H1 (cell line): ENCODE measurements at places on chromosomes 5 and 9.

GRCh38 chr5:84373506-84373905 is 11.2 kb downstream of the EDIL3 start:
- DNase-seq = no peak

- DNase-seq = no peak
Measured at GRCh38 chr5:106085136-106085535, 1585.6 kb downstream of the EFNA5 start.

GRCh38 chr5:23677996-23678395 is 170.6 kb downstream of the PRDM9 start:
- DNase-seq = no peak

DNA sequence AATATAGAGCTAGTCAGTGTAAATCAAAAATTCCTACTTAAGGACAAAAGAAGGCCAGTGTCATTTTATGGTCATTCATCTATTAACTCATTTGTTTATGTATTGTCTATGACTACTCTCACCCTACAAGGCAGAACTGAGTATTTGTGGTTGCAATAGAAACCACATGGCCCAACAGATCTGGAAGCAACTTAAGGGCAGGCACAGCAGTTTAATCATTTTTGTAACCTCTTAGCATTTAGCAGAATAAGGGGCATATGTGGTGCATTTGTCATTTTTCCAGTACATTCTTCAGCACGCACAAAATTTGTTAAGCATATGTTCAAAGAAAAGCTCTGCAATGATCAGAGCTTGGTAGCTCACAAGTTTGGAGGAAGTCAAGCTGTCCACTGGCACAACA is 1.1 kb downstream of the FKBP15 start:
- DNase-seq = no peak

DNA sequence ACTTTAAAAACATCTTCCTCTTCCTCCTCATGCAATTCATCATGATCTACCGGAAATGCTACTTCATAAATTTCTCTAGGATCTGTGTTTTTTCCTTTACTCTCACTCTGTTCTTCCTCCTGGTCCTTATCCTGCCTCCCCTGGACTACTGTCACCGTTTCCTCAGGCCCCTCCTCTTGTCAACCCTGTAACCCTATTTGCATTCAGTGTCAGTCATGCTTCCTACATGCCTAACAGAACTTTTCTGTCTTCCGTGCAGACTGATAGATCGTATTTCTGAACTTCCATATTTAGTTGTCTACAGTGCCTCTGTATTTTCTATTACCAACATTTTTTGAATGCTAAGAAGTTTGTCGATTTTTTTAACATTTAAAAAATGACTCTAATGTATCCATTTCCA is 27.3 kb downstream of the HTR4 start:
- DNase-seq = no peak

DNA sequence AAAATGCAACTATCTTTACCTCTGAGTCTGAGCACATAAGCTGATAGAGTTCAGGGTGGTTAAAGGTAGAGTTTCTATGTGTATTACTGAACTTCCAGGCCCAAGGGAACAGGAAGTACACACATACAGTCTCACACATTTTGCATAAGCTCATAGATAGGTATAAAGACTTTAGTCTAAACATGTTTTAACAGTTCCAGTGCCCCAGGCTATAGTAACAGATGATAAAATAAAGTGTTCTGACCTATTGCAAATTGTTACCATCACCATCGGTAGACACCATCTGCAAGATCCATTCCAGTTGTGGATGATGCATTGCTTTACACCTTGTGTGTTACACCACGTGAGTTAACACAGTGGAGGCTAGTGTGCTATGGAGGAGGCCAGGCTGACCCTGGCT is 95.8 kb downstream of the TMEM174 start:
- no peak for DNase-seq

- DNase-seq = no peak
Measured at GRCh38 chr5:127585661-127586060, 63.2 kb upstream of the CTXN3 start.

DNA sequence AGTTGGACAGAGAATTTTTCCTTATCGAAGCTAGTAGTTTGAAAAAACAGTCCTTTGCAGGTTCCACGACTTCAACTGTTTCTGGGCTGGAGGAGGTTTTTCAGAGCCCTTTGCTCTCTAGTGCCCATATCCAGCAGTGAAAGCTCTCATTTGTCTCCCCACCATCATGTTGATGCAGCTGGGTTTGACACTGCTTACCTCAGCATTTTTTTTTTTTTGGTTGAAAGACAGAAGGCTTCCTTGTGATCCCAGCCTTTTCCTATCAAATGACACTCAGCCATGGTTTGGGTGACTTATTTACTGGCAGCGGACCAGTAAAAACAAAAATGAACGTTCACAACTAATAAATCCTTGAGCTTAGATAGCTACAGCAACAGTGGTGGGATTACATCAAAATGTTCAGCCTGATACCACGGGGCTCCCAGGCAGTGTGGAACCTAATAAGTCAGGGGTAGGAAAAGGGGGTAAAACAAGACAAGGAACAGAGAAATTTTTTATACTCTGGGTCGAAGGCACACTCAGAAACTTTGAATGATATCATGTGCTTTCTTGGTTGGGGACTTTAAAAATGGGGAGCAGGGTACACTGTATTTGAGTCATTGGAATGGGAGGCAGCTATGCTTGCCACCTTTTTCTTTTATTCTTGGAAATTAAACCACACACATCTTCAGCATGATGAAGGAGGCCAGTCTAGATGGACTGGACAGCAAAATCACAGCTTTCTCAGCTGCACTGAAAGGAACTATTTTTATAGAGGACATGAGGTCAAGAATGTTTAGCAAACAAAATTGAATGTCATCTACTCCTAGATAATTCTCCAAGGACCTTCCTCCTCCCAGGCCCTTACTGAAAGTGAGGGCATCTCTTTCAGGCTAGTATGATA is 308.9 kb upstream of the MPDZ start:
- no peak for DNase-seq

- peak; percentile 67 for DNase-seq
Measured at GRCh38 chr5:122078116-122079110, at the start of gene LOX. TSS of gene LOX (minus strand) at chr5:122078259. CDS start at chr5:122077985, 274 bp downstream.

GRCh38 chr5:157350939-157351801 is 85.2 kb downstream of the CYFIP2 start:
- no peak for DNase-seq

- DNase-seq = no peak
Measured at GRCh38 chr9:108530141-108530540, 325.6 kb downstream of the ACTL7B start.

DNA sequence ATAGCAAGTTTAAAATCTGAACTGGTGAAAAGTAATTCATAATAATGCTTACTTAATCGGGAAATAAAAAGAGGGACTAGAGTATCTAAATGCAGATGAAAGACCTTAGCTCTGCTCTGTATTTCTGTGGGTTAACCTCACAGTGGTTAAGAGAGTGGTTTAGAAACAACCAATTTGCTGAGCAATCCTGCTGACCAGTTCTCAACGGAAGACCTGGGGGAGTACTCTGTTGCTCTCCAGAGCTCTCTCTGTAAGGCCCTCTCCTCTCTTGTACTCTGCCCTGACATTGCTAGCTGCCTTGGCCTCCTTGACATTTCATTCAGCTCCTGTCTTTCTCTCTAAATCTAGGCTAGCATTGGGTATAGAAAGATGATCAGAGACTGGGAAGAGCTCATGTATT is 1186.6 kb upstream of the SEMA6A start:
- no peak for DNase-seq

DNA sequence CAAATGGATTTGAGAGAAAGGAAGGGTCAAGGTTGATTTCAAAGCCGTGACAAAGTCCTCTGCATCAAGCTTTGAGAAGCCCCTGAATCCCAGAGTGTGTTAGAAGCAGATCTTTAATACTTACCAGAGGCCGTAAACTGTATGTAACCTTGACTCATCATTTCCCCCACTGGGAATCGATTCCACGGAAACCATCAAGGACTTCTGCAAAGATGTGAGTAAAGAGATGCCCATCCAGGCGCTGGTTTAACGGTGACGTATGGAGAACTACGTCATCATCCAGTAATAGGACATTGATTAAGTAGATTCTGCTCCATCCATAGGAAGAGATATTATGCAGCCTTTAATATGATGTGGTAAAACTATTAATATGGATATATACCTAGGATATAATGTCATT is 1.6 kb downstream of the RNF183 start:
- DNase-seq = no peak

GRCh38 chr5:51411921-51412325 is 28.7 kb downstream of the ISL1 start:
- no peak for DNase-seq

DNA sequence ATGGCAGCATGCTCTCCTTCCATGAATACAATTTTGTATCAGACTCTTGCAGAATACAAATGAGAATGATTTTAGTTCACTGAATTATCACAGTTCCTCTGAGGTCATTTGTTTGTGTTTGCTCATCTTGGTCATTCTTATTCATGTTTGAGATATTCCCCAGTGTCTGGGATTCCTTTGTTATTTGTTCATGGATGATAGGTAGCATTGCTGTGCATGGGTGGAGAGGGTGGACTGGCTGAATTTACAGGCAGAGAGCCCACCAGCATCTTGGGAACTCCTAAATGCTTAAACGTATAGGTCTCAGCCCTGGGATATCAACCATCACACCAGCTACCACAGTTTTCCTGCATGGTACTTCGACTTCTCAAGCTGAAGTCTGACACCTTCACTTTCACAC is 459.8 kb downstream of the CCDC171 start:
- no peak for DNase-seq

DNA sequence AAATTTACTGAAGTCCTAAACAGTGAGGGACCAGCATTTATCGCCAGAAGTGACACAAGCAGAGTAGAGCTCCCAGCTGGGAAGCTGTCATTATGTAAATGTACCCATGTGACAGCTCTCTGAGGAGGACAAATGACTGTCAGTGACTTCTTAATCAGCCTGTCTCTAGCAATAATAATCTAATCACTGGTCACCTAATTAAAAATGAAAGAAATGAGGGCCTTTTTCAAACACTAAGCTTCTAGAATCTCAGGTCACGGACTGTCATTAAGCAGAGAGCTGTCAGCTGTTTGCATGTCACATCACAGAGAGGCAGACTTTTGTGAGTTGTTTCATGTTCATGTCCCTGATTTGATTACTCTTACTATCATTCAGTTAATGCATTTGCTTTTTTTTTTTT is 77.9 kb upstream of the FBXL17 start:
- no peak for DNase-seq

- no peak for DNase-seq
Measured at GRCh38 chr5:143016777-143017516, 246.8 kb downstream of the ARHGAP26 start.

DNA sequence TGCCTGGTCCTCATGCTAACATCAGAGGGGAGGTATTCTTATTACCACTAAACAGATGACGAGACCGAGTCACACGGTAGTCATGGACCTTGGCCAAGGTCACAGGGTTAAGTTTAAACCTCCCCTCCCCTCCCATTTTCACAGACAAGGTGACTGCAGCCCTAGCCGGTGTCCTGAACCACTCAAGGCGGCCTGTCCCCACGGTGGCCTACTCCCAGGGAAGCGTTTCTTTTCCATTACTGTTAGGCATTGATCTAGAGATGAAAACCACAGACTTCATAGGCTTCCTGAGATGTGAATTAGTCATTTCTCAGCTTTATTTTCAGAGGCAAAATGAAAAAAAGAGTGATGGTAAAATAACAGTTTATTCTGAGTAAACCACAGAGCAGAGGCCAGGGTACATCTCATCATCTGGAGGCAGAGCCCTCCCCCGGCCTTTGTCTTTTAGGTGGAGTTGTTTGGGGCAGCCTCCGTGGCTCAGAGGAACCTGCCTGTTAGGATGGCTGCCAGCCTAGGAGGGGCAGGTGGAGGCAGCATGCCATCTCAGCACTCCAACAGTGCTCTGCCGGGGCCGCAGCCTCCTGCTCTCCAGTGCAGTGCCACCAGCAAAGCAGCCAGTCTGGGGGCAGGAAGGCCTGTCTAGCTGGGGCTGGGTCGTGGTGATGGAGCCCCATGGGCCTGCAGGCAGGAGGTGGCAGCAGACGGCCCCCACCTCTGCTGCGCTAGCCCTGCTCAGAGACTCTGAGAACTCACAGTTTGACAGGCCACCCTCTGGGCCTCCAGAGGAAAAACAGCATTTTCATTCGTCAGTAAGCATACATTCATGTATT is 71.2 kb downstream of the RAPGEF1 start:
- DNase-seq = no peak

DNA sequence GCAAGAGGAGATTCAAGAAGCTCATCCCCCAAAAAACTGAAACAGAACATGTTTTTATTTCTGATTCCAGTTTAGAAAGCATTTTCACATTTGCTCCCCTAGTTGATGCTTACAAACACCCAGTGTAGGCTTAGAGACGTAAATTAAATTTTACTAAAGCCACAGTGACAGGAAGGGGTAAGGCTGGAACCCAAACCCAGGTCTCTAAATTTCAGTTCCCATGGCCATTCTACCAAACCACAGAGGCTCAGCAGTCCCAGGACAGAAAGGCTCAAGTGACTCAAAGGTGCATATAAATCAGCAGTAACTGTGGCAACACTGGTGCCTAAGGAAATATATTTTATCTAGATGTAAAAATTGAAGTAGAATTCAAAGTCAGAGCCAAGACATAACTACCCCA is 128.7 kb downstream of the CEP120 start:
- DNase-seq = no peak

DNA sequence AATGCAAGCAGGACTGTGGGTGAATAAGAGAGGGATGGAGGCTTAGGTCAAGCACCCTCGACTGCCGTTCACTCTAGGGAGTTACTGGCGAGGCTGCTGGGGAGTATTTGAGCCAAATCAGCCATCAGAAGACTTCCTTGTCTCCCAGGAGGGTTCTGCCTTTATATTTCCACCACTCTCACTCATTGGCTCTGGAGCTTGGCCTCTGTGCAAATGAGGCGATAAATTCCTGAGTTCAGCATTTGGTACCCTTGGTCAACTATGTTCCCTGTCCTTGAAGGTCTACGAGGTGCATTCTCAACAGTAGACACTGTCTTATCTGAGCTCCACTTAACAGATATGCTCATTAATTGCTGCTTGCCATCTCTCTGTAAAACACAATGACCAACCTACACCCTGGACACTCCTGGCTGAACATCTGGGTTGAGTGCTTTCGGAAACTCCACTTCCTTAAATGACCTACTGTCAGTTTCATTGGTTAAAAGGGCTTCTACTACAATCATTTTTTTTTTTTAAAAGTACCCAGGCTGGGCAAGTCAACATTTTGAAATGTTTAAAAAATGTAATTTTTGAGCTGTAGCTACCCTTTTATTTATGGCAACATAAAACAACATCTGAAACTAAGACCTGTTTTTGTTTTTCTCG is 153.2 kb downstream of the NTRK2 start:
- no peak for DNase-seq
